LHCN-M2 (cell line): ENCODE measurements at places on chromosomes 5 and 9. TPM values are rescaled to one million over a fixed set of nuclear protein-coding genes. Genes with fewer than 3 reads are reported as not detected.
A peak's percentile ranks its signal among the peaks of the same experiment; 100 is the strongest.

GRCh38 chr9:15724612-15725011, 171.8 kb downstream of the CCDC171 start:
- DNase-seq = no peak

DNA sequence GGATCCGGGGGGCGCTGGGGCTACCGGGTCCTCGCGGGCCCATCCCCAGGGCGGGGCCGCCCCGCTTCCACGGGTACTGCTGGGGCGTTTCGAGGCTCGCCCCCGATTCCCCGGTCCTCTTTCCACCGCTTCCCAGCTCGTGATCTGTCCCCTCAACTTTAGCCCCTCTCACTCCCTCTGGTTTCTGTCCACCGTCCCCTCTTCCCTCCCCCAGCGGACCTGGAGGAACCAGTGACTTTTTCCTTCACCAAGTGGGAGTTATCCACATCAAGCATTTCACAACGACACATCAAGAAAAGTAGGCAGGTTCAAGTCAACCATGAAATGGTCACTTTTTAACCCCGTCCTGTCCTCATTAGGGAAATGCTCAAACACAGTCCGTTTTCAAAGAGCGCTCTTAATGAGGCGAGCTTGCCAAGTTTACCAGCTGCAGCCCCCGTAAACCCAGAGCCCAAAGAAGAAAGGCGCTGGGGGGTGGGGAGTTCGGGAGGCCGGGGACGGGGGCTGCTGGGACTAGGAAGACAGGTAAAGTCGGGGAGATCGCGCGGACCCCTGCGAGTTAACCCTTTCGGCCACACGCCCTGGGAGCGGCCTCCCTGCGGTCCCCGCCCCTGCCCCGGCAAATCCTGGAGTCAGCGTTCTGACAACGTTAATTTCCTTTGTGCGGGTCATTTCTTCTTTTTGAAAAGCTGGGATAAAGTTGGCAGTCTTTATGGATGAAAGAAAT, 2.1 kb upstream of the NFIB start:
- DNase-seq = peak; percentile 37

DNA sequence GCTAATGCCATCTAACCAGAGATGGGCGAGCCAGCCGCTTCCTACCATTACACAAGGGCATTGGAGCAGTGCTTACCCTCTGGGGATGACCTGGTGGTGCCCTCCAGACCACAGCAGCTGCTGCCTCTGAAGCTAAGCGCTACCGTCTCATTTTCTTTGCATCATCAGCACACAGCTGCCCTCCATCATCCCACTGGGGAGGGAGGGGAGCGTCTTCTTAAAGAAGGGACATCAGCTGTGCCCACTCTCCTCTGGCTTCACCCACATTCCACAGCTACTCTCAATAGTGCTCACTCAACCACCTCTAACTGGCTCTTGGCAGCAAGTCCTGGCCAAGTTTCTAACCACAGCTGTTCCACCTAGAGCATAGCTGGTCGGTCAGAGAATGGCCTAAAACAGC, 503.4 kb downstream of the NFIB start:
- DNase-seq = peak; percentile 100

GRCh38 chr5:171481571-171482433, 62.4 kb downstream of the FGF18 start:
- DNase-seq = no peak

GRCh38 chr5:99034336-99034735, 105.5 kb upstream of the CHD1 start:
- no peak for DNase-seq

GRCh38 chr5:96084874-96085506, 123.3 kb upstream of the ELL2 start:
- DNase-seq = no peak

DNA sequence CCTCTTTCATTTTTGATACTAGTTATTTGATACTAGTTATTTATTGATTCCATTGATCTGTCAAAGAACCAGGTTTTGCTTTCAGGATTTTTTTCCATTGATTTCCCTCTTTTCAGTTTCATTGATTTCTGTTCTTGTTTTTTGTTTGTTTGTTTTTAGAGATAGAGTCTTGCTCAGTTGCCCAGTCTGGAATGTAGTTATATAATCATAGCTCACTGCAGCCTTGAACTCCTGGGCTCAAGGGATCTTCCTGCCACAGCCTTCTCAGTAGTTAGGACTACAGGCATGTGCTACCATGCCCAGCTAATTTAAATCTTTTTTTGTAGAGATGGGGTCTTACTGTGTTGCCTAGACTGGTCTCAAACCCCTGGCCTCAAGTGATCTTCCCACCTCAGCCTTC, 49.9 kb downstream of the FSD1L start:
- no peak for DNase-seq

- peak; percentile 43 for DNase-seq
Measured at GRCh38 chr5:55226027-55226933, 835 bp downstream of the MCIDAS start.

- no peak for DNase-seq
Measured at GRCh38 chr5:143453720-143454119, 50.2 kb upstream of the NR3C1 start.

GRCh38 chr5:139651043-139651834, 3.1 kb downstream of the CXXC5 start:
- DNase-seq = peak; percentile 76

- DNase-seq = peak; percentile 5
Measured at GRCh38 chr5:123207081-123207537, 118.1 kb downstream of the PRDM6 start.

GRCh38 chr9:4490705-4491625, 697 bp downstream of the SLC1A1 start:
- DNase-seq = no peak

DNA sequence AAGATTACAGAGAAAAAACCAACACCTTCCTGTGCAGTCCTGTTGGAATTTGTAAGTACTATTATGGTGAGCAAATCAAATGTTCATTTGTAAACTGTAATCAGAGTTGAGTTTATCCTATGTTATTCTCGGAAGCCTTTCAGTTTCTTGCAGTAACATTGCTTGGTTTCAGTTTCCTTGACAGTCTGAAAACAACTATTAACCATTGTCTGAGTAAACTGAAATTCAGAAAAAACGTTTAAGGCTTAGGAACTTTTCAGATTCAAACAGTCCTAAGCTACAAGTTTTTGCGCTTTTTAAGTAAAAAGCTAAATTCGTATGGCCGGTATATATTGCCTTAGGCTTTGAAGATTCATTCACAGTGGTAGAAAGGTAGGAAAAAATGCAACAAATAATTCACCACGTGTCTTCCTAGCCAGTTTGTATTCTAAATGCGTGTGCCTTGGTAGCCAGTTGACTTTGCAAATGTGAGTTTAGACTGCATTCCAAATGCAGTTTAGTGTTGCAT, 2.5 kb downstream of the GPBP1 start:
- no peak for DNase-seq

GRCh38 chr5:5298068-5298633, 124.3 kb upstream of the ICE1 start:
- no peak for DNase-seq

DNA sequence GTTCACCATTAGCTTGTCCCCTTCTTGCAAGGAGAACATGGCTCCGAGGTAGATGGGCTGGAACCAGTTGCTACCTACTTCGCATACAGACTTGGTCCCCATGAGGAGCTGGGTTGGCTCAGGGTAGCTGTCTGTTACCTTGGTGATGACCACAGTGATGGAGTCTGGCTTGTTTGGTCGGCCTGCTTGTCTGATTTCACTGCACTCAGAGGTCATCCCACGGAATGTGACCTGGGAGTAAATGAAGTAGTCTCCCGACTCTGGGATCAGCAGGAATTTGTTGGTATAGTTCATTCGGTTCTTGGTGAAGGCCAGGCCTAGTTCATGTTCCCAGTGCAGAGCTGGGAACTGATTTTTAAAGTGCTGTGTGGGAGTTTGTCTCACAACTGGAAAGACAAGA, 15.3 kb downstream of the TNFSF15 start:
- peak; percentile 43 for DNase-seq

DNA sequence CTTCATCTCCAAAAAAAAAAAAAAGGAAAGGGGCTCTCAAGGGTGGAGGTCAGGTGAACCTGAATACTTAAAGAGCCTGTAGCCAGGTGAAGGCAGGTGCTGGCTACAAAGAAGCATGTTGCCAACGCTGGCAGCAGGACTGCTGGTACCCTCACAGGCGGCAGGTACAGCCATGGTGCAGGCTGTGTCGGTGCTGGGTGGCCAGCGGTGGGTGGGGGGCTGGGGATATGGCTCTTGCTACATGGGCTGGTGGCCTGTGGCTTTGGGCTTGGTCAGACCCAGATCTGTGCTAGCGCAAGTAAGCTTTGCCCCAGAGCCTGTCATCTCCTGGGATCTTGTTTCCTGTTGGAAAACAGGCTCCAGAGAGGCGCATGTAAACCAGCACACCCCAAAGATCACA, 86.3 kb upstream of the PHYKPL start:
- no peak for DNase-seq

GRCh38 chr5:176427971-176428370, 11.6 kb upstream of the CLTB start:
- peak; percentile 31 for DNase-seq

The PFN3 gene
- not detected in 2 replicates for total RNA-seq

The RMRP gene
- total RNA-seq = 5,651 and 6,728 TPM in 2 replicates

The C9orf153 gene
- total RNA-seq = not detected in 2 replicates

The IRX1 gene
- total RNA-seq = not detected in 2 replicates

The LECT2 gene
- total RNA-seq = not detected in 2 replicates

The FOXD4 gene
- total RNA-seq = 0.06 and 0.52 TPM in 2 replicates

The SPATA9 gene
- 1.4 and 1.7 TPM in 2 replicates for total RNA-seq

The CDC20B gene
- total RNA-seq = not detected in 2 replicates

The MYOT gene
- total RNA-seq = 0.46 TPM in 1 of 2 replicates, not detected in the other

The TNC gene
- 29.6 and 39.9 TPM in 2 replicates for total RNA-seq

The FAM81B gene
- total RNA-seq = not detected in 2 replicates

The NSG2 gene
- total RNA-seq = 0.90 TPM in 1 of 2 replicates, not detected in the other

The FGFR4 gene
- 29.3 and 56.0 TPM in 2 replicates for total RNA-seq

The OR2V1 gene
- not detected in 2 replicates for total RNA-seq

The EDIL3 gene
- 56.0 and 58.7 TPM in 2 replicates for total RNA-seq
